ENCODE measurements at places on chromosomes 5 and 9. TPM values are rescaled to one million over a fixed set of nuclear protein-coding genes. Genes with fewer than 3 reads are reported as not detected.

DNA sequence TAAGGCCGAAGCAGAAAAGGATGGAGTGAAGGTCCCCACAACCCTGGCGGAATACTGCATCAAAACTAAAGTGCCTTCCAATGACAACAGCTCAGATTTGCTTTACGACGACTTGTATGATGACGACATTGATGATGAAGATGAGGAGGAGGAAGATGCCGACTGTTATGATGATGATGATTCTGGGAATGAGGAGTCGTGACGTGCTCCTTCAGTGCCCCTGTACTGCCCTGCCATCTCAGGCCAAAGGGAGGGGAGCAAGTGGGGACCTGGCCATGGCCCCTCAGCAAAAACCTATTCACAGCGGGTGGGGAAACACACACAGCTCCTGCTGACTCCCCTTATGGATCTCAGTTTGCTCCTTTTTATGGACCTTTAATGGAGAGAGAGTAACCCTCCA lies 100.1 kb downstream of the UBE2R2 start:
- DNase-seq = no peak

DNA sequence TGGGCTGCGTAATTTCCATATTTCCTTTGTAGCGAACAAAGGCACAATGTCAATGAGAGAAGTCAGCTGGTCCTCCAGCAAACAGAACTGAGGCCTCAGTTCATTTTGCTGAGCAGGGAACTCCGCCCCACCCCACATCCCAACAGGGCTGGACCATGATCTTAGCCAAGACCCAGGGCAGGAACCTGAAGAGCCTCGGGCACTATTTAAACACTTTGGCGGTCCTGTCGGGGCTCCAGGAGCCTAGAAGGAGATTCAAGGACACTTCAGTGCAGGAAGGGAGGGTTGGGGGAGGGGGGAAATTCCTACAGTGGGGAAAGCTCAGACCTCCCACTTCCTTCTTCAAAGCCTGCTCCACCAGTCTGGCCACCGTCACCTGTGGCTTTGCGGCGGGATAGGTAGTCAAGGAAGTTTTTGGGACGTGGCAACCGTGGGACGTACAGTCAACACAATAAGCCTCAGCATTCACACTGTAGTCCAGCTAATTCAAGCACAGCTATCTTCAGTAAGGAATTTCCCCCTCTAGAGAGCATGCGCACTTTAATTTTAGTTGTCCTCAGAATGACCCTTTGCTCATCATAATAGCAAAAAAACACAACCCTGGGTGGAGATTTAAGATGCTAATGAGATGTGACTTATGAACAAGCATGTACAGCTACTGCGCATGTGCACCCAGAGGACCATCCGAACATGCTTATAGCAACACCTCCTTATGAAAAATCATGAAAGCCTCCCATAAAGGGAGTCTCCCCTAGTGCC lies 30.9 kb downstream of the S1PR3 start:
- no peak for DNase-seq

DNA sequence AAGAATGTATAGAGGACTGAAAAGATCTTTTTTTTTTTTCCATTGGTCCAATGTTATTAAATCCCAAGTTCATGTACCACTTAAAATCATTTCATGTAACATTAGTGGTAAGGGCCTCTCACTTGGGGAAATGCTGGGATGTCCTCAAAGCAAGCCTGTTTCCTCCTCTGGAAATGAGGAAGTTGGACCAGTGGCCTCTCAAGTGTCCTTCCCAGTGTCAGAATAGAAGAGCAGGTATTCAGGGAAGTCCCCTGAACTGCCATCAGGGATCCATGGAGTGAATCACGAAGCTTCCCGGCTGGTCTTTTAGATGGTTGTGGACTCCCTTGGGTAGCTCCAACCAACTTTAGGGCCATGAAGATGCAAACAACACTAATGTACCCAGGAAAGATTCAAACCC lies 55.2 kb upstream of the AFAP1L1 start:
- no peak for DNase-seq

Gene DDX4
- not detected for total RNA-seq

DNA sequence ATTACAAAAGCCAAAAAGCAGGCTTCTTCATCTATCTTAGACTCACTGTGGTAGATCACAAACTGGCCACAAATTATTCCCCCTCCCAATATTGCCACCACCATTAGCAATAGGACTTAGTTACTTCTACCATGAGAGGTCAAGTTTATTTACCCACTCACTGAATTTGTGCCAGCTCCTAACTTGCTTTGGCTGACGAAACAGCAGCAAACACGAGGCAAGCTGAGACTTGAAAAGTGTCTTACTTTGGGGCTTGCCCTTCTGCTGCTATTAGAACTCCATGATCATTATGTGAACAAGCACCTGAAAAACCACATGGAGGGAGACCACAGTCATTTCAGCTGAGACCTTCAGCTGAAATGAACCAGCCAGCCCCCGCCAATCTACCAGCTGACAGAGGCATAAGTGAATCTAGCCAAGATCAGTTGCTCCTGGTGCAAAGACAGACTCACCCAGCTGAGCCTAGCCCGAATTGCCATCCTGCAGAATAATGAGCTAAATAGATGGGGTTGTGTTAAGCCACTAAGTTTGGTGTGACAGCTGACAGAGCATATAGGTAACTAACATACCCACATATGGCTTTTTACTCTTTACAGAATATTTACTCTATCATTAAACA lies 5.7 kb downstream of the WDR41 start:
- no peak for DNase-seq

DNA sequence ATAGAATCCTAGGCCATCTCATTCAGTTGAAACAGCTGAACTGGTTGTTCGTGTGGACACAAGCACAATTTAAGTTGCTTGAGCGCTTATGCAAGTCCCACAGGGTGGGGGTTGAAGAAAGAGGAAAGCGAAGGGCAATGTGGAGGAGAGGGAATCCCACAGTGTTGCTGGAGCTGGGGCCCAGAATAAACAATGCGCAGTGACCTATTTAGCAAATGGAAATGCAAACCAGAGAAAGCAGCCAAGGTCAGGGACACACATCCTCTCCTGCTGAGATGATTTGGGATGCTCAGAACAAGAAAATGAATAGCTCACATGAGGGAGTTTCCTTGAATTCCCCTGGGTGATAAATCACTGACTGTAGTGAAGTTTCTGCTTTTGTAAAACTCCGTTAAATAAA lies 838.3 kb downstream of the TLE4 start:
- DNase-seq = peak; percentile 3

DNA sequence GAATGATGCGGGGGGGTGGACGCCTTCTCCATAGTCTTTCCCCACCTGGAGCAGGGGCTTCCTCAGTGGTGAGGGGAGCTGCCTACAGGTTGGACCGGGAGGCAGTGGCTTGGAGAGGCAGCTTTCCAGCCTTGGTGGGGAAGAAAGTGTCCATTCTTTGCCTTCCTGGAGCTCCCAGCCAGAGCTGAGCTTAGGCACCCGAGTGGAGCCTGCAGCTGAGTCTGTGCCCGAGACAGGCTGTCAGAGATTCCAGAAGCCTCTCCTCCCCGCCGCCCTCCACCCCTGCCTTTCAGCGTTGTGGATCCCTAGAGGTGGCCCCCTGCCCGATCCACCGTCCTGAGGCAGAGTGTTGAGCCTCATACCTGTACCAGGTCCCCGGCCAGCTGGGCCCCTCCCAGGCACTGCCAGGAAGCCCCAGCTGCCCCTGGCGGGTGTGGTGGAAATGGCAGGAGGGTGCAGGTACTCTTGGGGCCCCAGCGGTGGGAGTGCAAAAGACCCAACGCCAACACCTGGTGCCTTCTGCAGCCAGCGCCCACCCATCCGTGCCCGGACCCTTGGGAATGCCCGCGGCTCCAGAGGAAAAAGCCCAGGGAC lies 112.0 kb downstream of the RXRA start:
- no peak for DNase-seq

- no peak for DNase-seq
Observed at GRCh38 chr9:130989891-130990290, 19.1 kb upstream of the LAMC3 start.

DNA sequence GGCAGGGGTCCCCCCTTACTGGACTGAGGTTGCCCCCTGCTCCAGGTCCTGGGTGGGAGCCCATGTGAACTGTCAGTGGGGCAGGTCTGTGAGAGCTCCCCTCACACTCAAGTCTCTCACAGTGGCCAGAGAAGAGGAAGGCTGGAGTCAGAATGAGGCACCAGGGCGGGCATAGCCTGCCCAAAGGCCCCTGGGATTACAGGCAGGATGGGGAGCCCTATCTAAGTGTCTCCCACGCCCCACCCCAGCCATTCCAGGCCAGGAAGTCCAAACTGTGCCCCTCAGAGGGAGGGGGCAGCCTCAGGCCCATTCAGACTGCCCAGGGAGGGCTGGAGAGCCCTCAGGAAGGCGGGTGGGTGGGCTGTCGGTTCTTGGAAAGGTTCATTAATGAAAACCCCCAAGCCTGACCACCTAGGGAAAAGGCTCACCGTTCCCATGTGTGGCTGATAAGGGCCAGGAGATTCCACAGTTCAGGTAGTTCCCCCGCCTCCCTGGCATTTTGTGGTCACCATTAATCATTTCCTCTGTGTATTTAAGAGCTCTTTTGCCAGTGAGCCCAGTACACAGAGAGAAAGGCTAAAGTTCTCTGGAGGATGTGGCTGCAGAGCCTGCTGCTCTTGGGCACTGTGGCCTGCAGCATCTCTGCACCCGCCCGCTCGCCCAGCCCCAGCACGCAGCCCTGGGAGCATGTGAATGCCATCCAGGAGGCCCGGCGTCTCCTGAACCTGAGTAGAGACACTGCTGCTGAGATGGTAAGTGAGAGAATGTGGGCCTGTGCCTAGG lies at the start of gene CSF2:
Gene CSF2 (plus strand): TSS at position 559 of the 783 bp plus-strand sequence. CDS start 35 bp downstream, at position 594.
- no peak for DNase-seq

GRCh38 chr5:34436761-34437501 lies 219.2 kb upstream of the RAI14 start:
- no peak for DNase-seq

- no peak for DNase-seq
Observed at GRCh38 chr5:79544131-79544530, 30.2 kb upstream of the HOMER1 start.

Gene PCDHGA5
- 0.51 TPM for total RNA-seq

Gene GRAMD2B
- 7.9 TPM for total RNA-seq

DNA sequence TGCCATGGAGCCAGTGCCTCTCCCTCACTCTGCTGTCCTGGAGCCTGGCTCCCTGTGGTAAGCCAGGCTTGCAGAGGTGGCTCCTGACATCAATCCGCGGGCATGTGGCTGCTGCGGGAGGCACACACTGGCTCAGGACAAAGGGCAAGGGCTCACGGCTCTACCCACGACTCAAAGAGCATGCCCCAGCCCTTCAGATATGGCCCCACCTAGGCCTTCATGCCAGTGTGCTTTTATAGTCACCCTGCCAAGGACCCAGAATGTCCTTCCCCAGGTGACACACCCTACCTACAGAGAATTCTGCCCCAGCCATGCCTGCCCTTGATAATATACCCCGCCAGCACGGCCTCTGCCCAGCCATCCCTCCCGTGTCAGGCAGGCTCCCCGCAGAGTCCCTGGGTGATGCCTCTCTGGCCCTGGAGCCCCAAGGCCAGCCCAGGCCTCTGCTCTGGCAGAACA lies 1.6 kb downstream of the MGAT4B start:
- DNase-seq = no peak

Gene NEUROG1
- 7.3 TPM for total RNA-seq

GRCh38 chr5:118777189-118777736 lies 211.1 kb downstream of the DTWD2 start:
- no peak for DNase-seq

Gene JAKMIP2
- 36.8 TPM for total RNA-seq

All from neural crest cell (in vitro differentiated cells).